ENCODE measurements at places on chromosomes 16 and 17.

DNA sequence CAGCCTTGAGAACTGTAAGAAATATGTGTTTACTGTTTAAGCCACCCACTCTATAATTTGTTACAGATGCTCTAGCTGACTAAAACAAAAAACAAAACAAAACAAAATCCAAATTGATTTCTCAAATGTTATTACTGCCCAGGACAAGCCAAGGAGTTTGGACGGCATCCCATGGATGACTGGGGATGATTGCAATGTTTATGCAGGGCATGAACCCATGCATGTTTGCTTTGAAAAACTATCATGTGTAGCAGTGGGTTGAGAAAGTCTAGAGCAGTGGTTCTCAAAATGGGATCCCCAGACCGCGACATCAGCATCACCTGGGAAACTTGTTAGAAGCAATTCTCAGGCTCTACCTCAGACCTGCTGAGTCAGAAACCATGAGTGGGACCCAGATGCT, 223.2 kb upstream of the PSMD7 start:
- no peak for DNase-seq

DNA sequence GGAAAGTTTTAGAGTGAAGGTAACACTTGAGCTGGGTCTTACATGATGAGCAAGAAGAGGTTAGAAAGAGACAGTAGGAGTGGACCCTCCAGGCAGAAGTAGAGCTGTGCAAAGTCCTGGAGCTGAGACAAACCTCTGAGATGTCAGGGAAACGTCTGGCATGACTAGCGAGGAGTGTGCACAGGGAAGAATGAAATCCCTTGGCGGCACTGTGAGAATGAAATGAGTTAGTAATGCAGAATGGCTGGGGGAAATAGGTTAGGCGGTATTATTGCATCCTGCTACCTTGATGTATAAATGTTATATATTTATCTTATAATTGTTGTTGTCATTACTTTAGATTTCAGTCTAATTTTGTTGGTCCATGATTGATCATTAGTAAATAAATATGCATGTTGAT, 457.9 kb upstream of the CCL2 start:
- DNase-seq, result no peak

DNA sequence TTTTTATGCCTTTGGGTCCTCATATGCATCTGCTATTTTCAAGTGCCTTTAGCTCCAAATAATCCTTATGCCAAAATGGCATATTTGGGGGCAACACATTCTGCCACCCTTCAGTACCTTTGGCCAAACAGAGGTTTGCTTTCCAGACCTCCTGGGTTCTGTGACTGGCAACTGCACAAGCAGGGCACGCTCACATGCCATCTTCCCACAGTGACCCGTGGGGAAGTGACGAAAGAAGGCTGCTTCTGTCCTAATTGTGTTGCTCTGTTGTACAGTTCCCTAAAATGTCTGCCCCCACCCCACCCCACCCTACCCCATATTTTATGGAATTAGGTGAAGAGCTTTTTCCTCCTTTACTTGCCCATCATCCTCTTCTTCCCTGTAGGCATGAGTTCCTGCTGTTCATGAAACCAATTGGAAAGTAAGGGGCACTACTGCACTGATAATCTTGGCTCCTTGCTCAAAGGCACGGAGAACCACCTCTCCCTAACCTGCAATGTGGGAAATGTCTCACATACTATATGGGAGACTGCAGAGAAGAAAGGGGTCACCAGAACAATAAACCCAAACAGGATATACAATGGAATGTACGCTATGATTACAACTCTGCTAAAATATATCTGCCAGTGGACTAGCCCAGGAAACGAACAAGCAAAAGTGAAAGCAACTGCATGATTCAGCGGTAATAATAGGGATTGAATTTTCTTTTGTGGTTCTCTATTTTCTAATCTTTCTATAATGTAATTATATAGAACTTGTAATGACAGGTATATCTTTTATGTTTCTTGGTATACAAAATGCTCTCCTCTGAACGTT, 3.3 kb upstream of the SLFN12L start:
- peak; percentile 37 for DNase-seq

DNA sequence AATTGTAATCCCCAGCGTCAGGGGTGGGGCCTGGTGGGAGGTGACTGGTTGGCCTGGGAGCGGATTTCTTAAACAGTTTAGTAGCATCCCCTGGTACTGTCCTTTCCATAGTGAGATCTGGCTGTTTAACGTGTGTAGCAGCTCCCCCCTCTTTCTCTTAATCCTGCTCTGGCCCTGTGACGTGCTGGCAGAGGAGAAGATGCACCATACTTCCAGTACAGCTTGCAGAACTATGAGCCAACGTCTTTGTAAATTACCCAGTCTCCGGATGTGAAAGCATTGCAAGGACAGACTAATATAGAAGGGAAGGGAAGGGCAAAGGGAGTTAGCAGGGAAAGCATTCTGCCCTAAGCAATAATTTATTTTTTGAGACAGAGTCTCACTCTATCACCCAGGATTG, 83.9 kb downstream of the RMI2 start:
- no peak for DNase-seq

DNA sequence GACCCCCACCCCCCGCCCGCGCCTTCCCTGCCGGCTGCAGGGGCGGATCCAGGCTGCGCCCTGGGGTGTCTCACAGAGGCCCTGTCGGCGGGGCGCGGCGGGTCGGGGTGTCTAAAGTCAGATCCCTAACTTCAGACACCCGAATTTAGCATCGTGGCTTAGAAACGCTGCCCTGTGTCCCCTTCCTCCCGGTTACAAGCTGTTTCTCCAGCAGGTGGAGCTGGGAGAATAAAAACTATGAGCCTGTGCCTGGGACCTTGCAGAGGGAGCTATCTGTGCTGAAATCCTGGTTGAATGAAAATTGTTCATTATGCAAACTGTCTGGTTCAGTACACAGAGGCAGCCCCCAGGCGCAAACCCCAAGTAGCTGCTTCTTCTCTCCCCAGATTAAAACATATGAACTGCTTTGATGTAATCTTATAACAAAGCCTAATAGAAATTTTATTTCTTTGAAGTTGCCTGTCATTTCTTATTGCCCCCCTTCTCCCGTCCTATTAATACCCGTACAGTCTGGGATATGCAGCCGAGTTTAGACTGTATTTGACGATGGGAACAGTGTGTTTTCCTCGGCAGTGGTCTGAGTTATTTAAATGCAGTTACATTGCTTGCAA, 79.0 kb downstream of the RPA1 start:
- peak; percentile 13 for DNase-seq
